WTC11 (cell line): ENCODE measurements at places on chromosomes 5 and 9.
A peak's percentile ranks its signal among the peaks of the same experiment; 100 is the strongest.

- DNase-seq, result no peak
These were observed 88.7 kb downstream of the ANKRD33B start for GRCh38 chr5:10652606-10653005.

DNA sequence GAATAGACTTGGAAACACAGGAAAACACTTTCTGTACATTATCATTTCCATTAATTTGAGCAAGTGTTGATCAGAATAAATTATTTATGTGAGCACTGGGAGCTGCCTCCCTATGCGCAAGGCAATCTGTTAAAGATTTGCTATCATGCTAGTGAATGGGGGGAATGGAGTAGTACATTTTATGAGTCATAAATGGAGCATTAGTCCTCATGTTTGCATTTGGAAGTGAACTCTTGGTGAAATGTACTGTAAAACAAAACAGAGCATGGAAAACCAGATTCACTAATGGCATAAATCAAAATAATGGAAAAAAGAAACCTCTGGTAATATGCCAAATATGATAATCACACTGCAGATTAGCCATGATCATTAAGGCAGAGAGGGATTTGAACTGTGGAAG, 40.5 kb upstream of the TMC1 start:
- no peak for DNase-seq

GRCh38 chr9:91790917-91791316, 159.1 kb downstream of the ROR2 start:
- no peak for DNase-seq

GRCh38 chr9:104861397-104861796, 66.6 kb downstream of the ABCA1 start:
- DNase-seq, result no peak

- DNase-seq, result no peak
These were observed 50.5 kb upstream of the OLFM1 start for GRCh38 chr9:135036861-135037465.

GRCh38 chr5:128844354-128844923, 120.8 kb upstream of the SLC27A6 start:
- DNase-seq, result no peak

DNA sequence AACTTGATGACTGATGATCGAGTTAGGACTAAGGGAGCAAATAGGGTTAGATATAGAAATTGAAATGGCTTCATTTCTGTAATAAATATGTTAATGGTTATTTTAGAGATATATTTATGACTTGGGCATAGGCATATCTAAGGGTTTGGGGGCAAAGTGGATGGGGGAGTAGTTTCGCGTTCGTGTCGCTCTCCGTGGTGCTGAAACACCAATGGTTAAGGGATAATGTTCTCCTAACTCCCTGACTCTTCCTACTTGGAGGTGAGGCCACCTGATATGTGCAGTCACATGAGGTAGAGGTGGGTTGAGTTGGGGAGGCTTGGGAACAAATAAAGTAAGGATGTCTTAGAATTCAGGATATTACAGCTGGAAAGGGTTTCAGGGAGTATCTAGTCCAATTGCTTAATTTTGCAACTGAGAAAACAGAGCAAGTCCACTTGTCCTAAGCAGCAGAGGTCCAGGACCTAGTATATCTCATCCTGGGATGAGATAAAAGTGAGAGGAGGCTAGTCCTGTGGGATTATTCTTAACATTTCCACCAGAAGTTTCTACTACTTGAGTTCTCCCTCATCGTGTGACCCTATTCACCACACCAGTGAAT, 44.0 kb upstream of the MAP1B start:
- DNase-seq, result peak; percentile 67

- peak; percentile 59 for DNase-seq
These were observed at the start of gene MCTP1 for GRCh38 chr5:95284572-95285408. Gene MCTP1 (minus strand): TSS chr5:95285094.

DNA sequence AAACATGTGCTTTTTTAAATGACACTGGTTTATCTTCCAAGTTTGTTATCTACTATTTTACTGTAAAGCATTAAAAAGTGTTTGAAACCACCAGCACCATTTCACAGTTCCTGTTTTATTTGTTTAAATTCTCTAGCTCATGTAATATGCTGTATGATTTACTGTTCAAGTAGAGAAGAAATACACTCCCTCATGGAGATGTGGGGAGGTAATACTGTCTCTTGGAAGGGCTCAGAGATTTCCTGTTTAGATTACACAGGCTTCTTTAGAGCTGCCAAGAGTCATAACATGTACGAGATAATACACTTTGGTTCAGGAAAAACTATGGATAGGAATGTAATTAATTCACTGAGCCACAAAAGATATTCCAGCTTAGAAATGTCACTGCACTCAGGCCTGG, 135.0 kb upstream of the CCDC152 start:
- no peak for DNase-seq

DNA sequence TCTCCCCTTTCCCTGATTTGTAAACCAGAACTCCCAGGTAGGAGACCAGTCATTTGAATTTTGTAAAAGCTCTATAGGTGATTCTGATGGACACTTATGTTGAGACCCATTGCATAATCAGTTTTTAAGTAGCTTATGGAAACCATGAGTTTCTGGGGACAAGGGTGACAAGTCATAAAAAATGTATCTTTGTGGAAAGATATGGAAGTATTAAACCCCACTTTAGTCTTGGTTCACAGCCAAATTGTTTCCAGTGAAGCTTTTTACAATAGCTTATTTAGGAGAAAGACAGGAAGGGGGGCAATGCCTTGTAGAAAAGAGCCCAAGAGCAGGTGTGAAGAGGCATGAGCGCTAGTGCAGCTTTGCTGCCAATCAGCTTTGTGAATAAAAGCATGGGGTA, 453 bp upstream of the CCL28 start:
- DNase-seq, result no peak

DNA sequence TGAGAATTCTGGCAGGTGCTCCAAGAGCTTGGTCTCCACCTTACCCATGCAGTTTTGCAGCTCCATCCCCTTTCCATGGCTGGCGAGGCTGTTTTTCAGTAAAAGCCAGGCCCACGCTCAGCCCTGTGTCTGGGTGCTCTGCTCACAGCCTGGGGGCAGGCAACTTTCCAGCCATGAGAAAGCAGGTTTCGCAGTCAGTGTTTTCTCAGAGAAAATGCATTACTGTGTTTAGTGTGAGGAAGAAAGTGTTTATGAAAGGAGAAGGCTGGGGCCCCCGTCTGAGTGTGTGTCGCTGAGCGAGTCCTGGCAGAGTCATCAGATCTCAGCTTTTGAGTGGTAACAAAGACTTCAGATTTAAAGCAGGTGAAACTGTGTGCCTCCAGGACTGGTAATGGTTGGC, 248.1 kb downstream of the IRX1 start:
- no peak for DNase-seq

DNA sequence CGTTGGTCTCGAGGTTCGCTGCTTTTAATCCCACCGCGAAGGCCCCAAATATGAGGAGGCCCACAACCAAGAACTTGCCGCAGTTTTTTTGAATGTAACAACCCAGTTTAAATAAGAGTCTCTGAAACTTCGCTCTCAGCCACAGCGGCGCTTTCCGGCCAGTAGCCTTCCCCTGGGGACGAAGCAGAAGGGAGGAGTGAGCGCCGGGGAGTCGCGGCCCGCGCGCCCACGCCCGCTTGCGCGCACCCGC, 10.4 kb downstream of the PTCH1 start:
- DNase-seq, result no peak

GRCh38 chr5:68315679-68316271, 100.2 kb downstream of the PIK3R1 start:
- DNase-seq, result peak; percentile 10

- DNase-seq, result no peak
These were observed 201.5 kb downstream of the DAB2IP start for GRCh38 chr9:121852651-121853616.

- no peak for DNase-seq
These were observed 24.8 kb upstream of the OTP start for GRCh38 chr5:77663090-77663863.

DNA sequence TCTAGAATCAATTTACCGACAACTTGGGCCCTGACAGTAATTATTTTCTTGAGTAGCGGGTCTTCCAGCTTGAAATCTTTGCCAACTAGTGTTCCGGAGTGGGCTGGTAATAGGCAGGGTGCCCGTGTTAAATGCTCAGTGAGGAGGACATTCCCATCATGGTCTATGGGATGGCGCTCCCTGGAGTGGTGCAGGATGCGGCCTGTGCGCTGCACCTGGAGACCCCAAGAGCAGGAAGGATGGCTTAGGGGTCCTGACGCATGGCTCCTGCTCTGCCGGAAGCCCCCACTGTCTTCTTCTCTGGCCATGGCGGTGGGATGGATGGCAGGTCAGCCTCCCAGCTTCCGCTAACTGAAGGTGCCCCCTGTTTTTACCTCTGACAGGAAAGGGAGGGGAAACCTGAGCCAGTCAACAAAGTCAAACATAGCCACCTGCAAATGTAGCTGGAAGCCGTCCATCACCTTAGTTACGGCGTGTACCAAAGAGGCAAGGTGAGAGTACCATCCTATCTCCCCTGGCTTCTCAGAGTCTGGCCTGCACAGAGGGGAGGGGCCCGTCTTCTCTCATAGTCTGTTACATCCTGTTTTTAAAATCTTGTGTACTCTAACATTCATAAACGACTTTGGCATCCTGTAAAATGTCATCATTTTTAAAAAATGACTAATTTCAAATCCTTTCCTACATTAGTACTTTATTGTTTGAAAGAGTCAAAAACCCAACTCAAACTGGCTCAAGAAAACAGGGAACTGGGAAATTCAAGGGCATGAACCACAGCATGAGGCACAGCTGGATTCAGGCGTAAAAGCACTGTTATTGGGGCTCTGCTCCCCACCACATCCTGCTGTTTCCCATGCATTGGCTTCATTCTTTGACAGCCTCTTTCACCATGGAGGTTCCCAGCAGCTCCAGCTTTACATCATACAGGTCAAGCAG, 28.5 kb upstream of the UNC5A start:
- no peak for DNase-seq

- DNase-seq, result no peak
These were observed 116.4 kb downstream of the ZCCHC7 start for GRCh38 chr9:37236822-37237221.

DNA sequence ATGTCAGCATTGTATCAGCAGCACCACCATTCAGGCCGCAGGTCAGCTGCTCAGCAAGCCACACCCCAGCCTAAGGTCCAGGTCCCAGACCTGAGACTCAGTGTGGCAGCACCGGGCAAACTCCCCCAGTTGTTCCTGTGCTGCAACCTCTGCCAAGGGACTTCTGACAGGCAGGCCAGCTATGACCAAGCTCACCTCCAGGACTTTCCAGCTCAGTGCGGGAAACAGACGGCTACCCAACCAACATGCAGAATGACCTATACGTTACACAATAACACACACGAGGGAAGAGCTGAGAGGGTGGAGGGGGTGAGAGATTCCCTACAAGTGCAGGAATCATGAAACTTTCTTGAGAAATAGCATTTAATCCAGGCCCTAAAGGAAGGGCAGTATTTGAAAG, 143.7 kb downstream of the FSTL4 start:
- no peak for DNase-seq

GRCh38 chr5:107322936-107323335, 347.8 kb downstream of the EFNA5 start:
- DNase-seq, result no peak

DNA sequence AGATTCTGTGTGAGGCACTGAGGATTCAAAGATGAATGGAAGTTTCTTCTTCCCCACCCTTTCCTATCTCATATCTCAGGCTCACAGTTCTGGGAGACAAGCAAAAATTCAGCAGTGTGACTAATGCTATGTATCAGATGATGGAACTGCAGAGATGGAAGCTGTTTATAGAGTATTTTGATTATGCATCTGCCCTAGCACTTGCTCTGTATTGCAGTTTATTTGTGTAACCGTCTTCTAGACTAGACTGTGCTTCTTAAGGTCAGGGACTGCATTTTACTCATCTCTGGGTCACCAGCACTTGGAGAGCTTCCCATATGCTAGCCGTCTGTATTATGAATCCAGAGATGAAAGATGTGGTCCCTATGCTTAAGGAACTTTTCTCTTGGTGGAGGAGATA, 12.6 kb downstream of the CAVIN4 start:
- DNase-seq, result no peak

- DNase-seq, result no peak
These were observed 10.6 kb downstream of the PTGER4 start for GRCh38 chr5:40690267-40690666.

- no peak for DNase-seq
These were observed 125.6 kb upstream of the PAPPA start for GRCh38 chr9:116027951-116028350.

GRCh38 chr5:181138258-181138657, 7.3 kb upstream of the OR2V1 start:
- DNase-seq, result peak; percentile 39

- no peak for DNase-seq
These were observed 16.5 kb downstream of the TMEM268 start for GRCh38 chr9:114627553-114627952.

GRCh38 chr9:104963076-104963475, 35.1 kb upstream of the ABCA1 start:
- no peak for DNase-seq

DNA sequence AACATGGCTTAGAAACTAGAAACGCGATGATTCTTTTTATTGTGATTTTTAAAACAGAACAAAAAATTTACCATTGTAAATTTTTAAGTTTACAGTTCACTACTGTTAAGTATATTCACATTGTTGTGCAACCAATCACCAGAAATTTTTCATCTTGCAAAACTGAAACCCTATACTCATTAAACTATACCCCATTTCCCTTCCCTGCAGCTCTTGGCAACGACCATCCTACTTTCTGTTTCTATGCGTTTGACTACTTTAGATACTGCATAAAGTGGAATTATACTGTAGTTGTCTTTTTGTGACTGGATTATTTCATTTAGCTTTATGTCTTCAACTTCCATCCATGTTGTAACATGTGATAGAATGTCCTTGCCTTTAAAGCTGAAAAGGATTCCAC, 52.5 kb downstream of the SPOCK1 start:
- DNase-seq, result no peak

- no peak for DNase-seq
These were observed at the start of gene NR2F1-AS1 for GRCh38 chr5:93580927-93581445. Gene NR2F1-AS1 (minus strand): TSS chr5:93581219.

GRCh38 chr9:123724211-123724796, 205.6 kb downstream of the DENND1A start:
- DNase-seq, result no peak

DNA sequence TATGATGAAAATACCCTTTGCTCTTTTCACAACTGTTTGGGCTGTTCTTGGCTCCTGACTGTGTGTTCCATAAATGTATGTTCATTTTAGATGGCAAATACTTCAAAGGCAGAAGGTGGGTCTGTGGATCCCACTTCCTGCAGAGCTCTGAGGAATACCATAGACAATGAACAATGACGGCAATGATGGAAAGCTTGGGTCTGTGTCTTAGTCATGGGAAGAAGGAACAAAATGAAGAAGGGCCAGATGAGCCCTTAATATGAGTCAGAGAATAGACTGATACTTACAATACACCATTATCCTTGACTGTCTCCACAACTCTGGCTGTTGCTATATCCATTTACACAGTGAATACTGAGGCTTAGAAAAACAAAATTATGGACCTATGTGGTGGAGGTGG, 126.0 kb downstream of the SLIT3 start:
- DNase-seq, result no peak

GRCh38 chr9:37700900-37701299, 50.1 kb downstream of the FRMPD1 start:
- DNase-seq, result no peak

DNA sequence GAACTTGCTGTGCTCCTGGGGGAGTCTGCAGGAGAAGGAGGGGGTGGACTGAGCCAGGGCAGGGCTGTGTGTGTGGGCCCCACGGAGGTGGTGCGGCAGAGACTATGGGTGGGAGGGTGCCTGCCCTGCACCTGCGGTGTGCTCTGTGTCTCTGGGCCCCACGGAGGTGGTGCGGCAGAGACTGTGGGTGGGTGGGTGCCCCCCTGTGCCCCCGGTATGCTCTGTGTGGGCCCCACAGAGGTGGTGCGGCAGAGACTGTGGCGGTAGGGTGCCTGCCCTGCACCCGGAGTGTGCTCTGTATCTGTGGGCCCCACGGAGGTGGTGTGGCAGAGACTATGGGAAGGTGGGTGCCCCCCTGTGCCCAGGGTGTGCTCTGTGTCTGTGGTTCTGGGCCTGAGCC, 103.7 kb downstream of the EHMT1 start:
- DNase-seq, result no peak
